Forelimb muscle (tissue), 1 donor: ENCODE measurements at places on chromosomes 2 and 18.

DNA sequence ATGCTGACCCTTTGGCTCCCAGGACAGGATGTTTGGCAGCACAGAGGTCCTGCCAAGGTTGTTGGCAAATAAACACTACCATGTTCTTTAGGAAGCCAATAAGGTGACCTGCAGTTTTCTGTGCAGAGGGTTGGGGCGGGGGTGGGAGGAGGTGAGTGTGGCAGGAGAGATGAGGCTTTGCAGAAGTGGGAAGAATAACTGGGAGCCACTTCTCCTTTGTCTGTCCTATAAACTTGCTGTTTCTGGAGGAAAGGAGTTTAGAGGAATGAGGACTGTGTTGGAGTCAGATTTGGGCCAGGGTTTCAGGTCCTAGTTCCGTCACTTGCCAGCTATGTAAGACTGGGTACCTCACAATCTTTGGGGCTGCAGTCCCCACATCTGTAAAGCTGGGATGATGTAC, 187.6 kb upstream of the SPRED2 start:
- no peak for DNase-seq

DNA sequence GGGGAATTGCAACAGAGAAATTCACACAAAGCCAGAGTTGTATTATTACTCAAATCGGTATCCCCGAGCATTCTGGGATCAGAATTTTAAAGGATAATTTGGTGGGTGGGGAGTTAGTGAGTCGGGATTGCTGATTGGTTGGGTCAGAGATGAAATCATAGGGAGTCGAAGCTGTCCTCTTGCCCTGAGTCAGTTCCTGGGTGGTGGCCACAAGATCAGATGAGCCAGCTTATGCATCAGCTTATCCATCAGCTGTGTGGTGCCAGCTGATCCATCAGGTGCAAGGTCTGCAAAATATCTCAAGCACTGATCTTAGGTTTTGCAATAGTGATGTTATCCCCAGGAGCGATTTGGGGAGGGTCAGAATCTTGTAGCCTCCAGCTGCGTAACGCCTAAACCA, 34.3 kb upstream of the ITM2C start:
- DNase-seq: no peak

GRCh38 chr18:79680100-79680879, 687 bp downstream of the CTDP1 start:
- no peak for DNase-seq

DNA sequence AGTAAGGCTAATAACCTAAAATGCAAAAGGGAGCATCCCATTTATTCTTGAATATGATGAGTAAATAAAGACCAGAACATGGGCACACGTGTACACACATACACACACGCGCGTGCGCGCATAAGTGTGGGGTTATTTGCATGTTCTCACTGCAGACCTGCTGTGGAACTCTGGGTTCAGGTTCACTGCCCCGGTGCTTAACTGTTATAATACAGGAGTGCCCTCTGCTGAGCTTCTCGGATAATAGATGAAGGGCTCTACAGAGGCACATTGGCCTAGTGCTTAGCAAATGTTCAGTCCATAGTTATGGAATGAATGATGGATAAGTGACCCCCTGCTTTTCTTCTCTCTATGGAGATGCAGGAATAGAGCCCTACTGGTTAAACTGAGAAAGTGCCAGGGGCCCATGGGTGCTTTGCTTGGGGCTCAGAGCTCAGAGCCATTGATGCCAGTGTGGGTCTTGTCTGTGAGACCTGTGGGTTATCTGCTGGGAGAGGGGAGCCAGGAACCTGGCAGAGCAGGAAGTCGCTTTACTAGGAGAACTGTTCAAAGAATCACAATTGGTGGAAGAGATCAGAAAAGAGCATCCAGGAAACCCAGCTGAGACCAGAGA, 3.6 kb upstream of the ARL4C start:
- peak; percentile 35 for DNase-seq

- DNase-seq: no peak
These were observed 93.5 kb downstream of the TMEM18 start for GRCh38 chr2:583666-584065.

GRCh38 chr2:55948176-55948923, 24.8 kb upstream of the EFEMP1 start:
- DNase-seq: no peak

DNA sequence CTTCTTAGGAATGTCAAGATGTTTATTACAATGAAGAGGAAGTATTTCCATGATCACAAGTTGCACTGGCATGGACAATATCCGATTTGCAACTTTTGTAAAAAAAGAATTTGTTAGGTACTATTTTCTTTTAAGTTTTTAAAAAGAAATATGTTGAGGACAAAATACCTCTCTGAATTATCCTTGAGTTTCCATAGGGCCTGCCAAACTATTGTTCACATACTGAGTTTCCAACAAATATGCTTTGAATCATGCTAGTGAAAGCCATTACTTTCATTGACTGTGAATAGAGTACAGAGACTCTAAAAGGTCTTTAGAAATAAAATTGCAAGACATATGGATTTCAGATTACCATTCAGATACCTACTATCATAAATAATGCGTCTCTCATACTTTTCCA, 566.1 kb downstream of the TMEM182 start:
- peak; percentile 59 for DNase-seq

GRCh38 chr2:196925768-196926561, 542 bp downstream of the PGAP1 start:
- DNase-seq: no peak
